Astrocyte of the hippocampus (primary cell): ENCODE measurements at places on chromosomes 16 and 17.

DNA sequence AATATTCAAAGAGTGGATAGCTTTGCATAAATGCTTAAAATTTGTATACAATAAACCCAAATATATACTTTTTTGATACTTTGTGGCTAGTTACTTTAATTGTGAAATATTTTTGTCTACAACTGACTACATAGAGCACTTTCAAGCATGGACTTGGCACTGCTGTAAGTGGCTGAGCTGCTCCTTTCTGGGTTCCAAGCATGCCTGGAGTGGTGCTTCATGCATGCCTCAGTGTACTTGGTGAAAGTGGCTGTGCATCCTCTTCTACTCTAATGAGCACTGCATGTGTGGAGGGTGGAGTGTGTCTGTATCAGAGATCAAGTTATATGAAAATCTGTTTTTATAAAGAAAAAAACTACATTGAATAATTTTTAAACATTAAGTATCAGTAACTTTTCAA, 94.1 kb downstream of the OMG start:
- peak; percentile 26 for DNase-seq

DNA sequence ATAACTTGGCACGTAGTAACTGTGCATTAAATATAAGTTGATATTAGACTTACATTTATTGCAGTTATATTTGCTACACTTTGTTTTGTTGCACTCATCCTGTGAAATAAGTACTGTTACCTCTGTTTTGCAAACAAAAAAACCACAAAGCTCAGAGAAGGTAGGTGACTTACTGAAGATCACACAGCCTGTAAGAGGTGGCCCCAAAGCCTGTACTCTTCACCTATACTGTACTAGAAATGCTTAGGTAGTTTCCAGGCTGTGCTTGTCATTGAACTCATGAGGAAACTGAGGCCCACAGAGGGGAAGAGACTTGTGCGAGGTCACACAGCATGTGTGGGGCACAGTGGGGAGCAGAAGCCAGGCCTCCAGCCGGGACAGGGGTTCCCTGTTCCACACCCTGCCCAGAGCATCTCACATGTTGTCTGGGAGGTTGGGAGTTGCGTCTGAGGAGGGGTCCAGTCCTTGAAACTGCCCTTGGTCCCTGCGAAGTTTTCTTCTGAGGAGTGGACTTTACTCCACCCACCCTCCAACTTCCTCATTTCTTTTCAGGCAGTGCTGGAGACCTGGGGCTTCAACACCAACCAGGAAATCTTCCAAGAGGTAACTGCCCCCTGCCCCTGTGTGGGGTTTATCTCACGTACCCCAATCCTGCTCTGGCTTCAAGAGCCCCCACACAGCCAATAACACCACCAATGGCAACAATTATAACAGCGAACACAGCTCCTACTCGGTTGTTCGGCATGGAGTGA, 13.0 kb downstream of the CETP start:
- no peak for DNase-seq

DNA sequence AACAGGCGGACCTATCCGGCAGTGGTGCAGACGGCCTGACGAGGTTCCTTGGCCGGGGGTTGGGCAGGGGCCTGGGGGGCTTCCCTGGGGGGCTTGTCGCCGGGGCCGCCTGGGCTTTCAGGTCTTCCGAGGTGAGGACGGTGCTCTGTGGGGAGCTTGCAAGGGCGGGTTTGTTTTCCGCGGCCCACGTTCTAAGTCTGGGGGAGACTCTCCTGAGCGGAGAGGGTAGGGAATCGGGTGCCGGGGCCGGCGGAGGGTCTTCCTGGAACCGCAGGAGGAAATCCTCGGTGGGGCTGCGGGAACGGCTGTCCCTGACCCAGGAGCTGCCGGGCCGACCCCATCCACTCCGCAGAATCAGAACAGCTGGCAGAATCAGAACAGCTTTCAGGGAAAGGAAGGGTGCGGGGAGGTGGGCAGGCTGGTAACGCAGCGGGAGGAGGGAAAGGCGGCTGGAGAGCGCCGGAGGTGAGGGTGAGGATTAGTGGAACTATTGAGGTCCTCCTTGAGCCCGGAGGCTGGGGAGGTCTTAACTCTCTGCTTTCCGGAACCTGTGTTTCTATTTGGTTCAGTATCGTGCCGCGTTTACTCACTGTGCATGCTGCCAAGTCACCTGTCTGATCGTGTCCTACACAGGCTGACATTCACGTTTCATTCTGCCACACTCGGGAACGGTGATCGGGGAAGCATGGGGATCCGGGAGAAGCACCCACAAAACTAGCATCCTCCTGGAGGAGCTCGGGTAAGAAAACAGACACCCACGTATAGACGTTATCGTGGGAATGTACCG, 28.9 kb downstream of the CPSF4L start:
- DNase-seq: peak; percentile 68

DNA sequence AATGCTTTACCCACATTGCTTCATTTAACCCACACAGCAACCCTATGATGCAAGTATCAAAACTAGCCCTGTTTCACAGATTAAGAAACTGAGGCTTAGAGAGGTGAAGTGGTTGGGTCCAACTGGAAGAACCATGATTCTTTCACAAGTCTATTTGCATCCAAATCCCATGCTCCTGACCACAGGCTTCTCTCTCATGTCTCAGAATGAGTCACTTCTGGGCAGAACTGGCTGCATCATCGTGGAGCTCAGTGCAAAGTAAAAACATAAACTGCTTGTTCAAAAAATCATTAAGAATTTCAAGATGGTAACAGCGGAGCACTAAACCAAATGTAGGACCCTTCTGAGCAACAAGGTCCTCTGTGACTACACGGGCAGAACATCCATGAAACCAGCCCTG, 20.2 kb upstream of the CES1 start:
- peak; percentile 11 for DNase-seq

DNA sequence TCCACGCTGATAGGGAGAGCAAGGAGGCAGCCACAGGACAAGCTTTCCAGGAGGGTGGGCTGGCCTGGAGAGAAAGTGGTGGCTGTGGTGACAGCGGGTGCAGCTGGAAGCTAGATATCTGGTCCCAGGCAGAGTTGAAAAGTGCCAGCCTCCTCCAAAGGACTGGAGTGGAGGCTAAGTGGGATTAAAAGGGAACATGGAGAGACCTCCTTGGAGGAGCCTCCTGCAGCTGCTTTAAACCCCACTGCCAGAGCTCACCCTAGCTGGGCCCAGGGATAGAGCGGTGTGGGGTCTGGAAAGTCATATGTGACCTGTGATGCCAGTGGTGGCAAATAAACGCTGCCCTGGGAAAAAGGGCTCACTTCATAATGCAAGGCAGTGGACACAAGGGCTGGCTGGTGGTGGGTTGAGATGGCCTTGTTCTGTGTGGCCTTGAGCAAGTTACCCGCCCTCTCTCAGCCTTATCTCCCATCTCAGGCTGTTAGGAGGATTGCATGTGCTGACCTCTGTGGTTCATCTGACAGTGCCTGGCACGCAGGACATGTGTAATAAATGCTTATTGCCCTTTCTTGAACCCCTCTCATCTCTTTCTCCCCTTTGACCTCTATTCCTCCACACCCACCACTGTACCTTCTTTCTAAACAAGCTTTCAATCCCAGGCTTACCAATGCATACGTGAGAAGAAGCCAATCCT, 61.0 kb upstream of the LGALS9 start:
- DNase-seq: no peak

GRCh38 chr17:65259696-65260485, 122.7 kb downstream of the RGS9 start:
- no peak for DNase-seq

DNA sequence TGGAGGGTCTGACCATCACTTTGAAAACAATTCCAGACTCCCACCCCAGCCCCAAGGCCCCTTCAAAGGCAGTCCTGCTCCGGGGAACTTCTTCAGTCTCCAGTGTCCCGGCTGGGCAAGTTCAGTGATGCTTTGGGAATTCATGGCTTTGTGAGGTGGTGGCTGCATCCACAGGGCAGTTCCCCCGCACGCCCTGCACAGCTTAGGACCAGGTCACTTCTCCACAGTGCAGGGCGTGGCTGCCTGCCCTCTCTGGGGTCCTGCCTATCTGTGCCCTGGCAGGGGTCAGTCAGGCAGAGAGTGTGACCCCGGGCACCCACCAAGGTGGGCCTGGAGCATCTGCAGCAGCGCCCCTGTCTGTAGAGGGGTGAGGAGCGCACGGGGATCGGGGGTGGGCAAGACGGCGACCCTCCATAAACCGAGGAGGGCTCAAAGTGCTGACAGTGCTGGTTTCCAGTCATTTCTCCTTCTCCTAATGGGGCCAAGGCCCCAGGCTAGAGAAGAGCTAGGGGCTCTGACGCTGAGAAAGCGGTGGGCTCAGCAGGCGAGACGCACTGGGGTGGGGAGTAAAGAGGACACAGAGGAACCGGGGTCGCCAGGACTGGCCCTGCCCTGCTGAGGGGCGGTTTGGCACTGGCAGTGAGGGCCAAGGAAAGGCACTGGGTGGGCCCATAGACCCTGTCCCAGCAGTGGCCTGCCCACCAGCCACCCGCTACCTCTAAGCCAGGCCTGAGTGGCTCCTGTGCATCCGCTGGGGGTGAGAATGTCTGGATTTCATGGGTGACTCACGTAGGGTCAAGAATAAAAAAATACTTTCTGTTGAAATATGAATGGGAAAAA, 4.2 kb upstream of the ARHGAP27 start:
- no peak for DNase-seq

DNA sequence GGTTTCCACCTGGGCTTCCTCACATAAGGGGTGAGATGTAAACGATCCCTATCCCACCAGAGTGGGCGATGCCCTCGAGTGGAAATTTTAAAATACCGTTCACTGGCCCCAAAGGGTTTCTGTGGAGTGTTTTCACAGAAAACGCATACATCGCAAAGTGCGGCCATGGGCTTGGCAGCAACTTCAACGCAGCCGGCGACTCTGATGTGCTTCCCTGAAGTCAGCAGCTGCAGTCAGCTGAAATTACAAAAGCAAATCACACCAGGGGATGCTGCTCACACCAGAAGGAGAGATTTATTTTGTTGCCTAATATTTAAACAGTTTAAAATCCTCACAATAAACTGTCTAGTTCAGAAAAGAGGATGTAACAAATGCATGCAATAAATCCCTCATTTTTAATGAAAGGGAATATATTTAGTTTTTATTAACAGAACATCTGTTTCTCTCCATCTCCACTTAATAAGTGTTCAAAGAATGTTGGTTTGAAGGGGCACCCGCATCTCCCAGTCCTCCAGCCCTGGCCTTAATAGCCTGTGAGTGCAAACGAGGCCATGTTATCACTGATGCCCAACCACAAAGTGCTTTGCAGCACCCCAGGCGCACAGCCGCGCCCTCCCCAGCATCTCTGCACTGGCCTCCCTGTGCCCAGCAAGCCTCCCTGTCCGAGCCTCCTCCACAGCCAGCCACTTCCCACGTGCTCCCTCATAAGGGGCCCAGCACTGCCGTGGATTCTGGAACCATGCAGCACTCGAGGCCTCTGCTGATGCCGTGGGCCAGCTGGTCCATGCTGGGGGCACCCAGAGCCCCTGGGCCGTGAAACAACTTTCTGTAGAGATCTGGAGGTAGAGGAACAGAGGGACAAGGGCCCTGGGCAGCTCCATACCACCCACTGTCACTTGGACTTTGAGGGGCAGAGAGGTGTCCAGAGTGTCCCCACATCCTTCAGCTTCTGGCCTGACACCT, 17.3 kb upstream of the XYLT2 start:
- DNase-seq: no peak

GRCh38 chr17:38715216-38715943, 10.3 kb downstream of the MLLT6 start:
- DNase-seq: no peak

DNA sequence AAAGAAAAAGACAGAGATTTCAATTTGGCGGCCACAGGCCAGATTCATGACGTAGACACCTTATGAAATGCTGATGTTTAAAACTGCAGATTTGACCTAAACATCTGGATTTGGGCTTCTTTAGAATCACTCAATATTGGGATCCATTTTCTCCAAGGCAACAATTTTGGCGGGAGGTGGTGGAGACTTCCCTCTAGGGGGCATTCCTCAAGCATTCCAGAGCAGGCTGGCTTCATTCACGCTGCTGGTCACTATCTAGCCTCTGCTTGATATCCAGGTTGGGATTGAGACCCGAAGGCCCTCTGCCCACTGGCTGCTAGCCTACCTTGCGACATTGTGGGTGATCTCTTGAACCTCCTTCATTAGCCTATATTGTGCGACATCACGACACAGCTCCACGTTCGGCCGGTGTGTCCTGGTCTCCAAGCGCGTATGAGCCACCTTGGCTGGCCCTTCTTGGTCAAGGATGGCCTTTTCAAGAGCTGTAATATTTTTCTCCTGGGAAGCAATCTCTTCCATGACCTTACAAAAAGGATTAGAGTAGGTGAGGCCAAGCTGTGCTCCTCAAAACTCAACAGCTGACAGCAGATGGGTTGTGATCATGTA, 24.5 kb downstream of the FBXO39 start:
- DNase-seq: no peak

DNA sequence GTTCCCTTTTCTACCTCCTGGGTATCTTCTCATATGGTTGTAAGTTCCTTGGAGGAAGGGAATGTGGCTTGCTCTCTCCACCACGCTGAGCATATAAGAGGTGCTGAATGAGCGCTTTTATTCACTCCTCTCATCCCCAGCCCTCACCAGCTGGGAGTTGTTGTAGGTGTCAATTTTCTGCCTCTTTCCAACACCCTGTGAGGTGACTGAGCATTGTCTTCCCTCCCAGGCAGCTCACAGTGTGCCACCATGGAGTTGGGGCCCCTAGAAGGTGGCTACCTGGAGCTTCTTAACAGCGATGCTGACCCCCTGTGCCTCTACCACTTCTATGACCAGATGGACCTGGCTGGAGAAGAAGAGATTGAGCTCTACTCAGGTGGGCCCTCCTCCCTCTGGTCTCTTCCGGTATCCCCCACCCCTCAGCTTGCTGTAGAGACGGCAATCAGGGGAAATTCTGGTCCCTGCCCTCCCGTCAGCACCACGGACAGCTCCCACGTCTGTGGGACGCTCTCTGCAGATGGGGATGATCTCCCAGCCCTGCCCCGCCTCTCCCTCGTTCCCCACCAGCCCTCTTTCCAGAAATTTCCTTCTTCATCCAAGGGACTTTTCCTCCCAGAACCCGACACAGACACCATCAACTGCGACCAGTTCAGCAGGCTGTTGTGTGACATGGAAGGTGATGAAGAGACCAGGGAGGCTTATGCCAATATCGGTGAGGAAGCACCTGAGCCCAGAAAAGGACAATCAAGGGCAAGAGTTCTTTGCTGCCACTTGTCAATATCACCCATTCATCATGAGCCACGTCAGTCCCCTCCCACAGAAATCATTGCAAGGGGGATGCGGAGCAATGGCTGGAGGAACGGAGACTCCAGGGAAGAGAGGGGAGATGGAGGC, 18.3 kb downstream of the CIITA start:
- peak; percentile 65 for DNase-seq

DNA sequence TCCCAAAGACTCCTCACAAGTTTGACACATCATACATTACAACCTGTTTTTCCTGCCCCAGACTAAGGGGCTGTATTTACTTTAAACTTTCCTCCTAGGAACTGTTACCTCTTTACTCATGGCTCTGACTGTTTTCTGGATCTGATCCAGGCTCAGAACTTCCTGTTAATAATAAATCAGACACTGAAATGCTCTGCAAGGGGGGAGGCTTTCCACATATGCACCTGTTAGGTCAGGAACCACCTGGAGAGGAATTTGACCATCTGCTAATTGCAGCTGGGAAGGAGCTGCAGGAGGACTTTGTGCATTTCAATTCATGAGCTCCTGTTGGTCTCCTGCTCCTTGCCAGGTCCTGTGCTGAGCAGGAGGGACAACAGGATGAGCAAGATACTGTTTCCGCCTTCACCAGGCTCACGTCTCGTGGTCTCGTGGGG, 476.9 kb upstream of the CDH5 start:
- no peak for DNase-seq
